ELF-1 (cell line): ENCODE measurements at places on chromosomes 7 and 10.

GRCh38 chr10:5591336-5591824 is 66.6 kb downstream of the CALML3 start:
- DNase-seq, result peak; percentile 89

DNA sequence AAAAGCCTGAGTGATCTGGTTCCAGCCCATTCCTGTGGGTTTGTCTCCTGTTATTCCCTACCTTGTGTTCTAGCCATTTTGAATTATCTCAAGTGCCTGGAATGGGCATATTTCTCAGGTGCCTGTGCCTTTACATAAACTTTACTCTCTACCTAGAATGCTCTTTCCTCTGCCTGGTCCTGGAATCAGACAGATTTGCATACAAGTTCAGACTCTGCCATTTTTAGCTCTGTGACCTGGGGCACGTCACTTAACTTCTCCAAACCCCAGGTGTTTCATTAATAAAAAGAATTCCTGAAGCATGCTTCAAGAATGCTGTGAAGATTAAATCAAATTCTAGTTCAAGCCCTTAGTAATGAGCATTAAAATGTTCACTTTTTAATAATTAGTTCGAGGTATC is 7.8 kb downstream of the DCLRE1A start:
- no peak for DNase-seq

DNA sequence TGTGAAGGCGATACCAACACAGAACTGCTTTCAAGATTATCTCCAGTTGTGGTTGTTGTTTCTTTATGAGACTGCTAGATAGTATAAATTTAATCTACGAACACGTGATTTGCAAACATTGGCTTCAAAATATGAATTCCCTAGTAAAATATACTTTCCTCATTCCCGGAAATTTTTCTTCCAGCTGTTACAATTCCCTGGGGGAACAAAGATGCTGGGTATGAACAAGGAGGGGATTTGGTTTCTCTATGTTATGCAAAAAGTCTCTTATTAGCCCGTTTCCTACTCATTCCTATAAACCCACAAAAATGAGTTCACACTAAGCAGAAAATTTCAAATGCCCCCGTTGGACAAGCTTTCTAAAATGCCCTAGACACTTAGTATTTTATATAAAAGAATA is 928.3 kb downstream of the CNTNAP2 start:
- no peak for DNase-seq

GRCh38 chr7:68868978-68869377 is 729.3 kb upstream of the AUTS2 start:
- DNase-seq, result no peak

GRCh38 chr7:46390042-46390441 is 469.0 kb upstream of the IGFBP3 start:
- no peak for DNase-seq

GRCh38 chr7:28904578-28905048 is 53.5 kb downstream of the TRIL start:
- peak; percentile 31 for DNase-seq

- no peak for DNase-seq
Observed at GRCh38 chr10:70588255-70588654, 14.3 kb downstream of the PRF1 start.

DNA sequence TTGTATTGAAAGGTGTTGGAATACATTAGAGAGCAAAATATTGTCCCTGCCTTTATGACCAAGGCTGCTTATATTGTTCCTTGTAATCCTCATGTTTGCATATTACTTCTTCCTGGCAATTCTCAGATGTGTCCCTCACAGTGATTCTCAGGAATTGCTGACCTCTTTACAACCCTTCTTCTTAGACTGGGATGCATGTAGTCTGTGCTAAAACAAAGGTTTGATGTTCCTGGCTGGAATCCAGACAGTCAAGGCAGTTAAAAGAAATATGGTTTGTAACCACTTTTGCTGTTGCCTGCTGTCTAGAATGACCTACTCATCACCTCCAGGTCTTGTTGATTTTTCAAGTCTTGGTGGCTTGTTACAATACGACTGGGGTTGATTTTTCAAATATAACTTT is 367.6 kb downstream of the HGF start:
- DNase-seq, result no peak

DNA sequence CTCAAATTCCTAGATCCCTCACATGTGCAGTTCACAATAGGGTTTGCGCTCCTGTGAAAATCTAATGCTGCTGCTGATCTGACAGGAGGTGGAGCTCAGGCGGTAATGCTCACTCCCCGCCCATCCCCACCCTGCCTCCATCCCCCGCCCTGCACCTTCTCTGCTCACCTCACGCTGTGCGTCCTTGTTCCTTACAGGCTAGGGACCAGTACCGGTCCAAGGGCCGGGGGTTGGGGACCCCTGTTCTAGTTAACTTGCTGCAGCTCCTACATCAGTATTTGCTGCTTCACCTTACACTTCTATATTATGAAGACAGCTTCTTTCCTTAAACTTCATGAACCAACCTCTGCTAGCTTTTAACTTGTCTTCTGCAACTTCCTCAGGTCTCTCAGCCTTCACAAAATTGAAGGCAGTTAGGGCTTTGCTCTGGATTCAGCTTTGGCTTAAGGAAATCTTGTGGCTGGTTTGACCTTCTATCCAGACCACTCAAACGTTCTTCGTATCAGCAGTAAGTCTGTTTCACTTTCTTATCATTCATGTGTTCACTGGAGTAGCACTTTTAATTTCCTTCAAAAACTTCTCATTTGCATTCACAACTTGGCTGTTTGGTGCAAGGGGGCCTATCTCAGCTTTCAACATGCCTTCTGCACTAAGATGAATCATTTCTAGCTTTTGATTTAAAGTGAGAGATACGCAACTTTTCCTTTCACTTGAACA is 1.7 kb upstream of the TNKS2 start:
- DNase-seq, result peak; percentile 25

DNA sequence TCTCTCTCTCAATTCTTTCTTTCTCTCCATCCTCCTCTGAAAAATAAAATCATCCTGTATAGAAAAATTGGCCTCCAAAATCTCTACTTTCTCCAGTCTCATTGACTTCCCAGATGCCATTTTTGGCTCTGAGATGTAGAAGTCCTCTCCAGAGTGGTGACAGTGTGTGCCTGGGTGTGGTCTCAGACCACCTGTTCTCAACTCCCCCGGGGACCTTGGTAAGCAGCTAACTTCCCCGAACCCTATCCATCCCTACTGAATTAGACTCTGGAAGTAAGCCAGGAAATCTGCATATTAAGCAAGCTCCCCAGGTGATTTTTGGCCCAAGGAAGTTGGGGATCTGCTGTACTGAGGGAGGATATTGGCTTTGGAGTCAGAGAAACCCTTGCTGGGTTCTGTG is 120.5 kb downstream of the WDR11 start:
- no peak for DNase-seq

GRCh38 chr10:51955696-51956095 is 256.3 kb upstream of the CSTF2T start:
- DNase-seq, result no peak

DNA sequence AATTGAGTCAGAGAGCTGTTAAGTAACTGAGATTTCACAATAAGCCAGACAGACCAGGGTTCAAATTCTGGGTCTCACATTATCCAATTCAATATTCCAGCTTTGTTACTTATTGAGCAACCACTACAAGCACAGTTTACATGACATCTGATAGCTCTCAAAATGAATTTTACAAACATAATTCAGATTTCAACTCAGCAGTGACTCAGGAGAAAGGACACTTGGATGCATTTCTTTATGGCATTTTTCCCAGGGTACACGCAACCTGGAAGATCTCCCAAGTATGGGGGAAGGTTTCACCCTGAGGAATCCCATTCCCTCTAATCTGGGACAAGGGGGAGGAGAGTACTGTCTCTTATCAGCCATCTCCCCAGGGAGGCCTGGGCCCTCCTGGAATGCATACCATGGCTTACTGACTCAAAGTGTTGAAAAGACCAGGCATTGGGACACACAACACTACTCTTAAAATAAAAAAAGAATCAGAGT is 102.4 kb downstream of the CFTR start:
- DNase-seq, result peak; percentile 76

- peak; percentile 28 for DNase-seq
Observed at GRCh38 chr7:27148756-27149641, 1.4 kb upstream of the HOXA6 start.

GRCh38 chr10:29588629-29589421 is 45.9 kb downstream of the SVIL start:
- DNase-seq, result peak; percentile 63

DNA sequence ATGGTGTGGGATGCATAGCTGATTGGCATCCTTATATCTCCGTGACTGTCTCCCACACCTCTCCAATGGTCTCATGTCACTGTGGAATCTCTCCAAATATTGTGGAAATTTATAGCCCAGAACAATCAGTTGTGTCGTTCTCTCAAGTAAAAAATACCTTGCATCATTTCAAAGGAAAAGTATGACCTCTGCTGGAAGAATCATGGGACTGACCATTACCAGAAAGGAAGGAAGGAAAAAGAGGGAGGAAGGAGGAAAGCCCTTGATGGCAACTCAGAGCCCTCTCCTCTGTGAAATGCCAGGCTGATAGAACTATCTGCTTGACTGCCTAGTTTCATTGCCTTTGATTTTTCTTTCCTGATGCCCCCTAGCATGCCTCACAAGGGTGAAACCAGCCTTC is 76.3 kb downstream of the FOXI2 start:
- DNase-seq, result no peak

- DNase-seq, result no peak
Observed at GRCh38 chr7:124856299-124856888, 73.2 kb downstream of the POT1 start.

DNA sequence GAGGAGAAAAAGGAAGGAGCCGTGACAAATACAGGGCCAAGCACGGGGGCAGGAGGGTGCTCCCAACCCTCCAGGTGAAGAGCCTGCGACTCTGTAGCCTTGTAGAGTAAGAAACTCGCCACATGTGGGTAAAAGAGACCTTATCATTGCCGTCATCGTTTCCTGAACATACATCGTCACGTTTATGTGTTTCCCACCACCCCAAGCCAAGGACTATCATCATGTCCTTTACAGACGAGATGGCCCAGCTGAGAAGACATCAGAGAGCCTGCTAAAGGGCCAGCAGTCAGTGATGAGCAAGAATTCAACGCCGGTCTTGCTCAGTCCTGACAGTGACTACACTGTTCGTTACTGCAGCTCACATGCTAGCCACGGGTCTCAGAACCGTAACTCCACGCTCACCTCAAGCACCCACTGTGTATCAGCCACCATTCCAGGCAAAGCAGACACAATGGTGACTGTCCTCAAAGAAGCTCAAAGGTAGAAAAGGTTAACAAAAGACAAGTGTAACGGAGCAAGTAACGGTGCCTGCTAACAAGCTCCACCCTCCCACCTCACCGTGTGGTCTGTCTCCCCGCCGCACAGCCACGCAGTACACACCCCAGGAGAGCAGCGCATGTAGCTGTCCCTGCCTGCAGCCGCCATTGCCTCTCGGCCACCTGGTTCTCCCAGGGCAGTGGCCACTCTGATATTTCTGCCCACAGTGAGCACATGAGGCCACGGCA is 147.8 kb downstream of the MAD1L1 start:
- DNase-seq, result no peak

DNA sequence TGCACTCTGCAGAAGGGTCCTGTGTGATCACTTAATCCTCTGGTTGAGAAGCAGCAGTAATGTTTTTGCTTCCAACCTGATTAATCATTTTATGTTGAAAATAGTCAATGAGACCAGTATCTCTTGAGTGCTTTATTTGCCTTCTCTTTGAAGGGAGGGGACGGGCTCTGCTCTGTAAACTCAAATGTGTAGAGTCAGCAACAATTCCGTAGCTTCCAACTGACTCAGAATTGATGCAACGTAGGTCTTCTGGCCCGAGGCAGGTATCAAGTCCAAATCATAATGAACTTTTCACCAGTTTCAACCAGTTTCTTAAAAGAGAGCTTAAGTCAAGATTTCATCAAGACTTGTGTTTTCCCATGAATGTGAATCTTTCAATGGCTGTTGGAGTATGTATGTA is 26.3 kb downstream of the GUSB start:
- DNase-seq, result no peak

- DNase-seq, result no peak
Observed at GRCh38 chr7:155223503-155223902, 74.2 kb upstream of the INSIG1 start.

- peak; percentile 0 for DNase-seq
Observed at GRCh38 chr10:130555411-130555750, 419.2 kb downstream of the GLRX3 start.

DNA sequence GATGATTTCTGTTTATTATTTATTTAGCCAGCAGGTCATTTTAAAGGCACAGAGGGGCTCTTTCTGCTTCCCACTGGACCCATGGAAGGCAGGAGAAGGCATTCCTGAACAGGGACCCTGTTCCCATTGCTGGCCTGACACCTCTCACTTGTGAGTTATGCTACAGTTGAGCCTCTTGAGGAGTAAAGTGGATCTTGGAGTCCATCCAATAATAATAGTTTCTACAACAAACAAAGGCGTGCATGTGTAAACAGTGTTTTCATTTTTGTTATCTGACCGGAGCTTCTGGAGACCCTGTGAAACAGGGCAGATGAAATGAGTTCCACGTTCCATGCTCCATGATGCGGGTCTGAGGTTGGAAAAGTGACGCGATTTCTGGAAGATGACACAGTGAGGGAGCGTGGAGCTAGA is 127.3 kb upstream of the HABP2 start:
- no peak for DNase-seq

GRCh38 chr7:121390617-121391016 is 5.5 kb downstream of the FAM3C start:
- DNase-seq, result no peak

- DNase-seq, result no peak
Observed at GRCh38 chr10:70586348-70586930, 16.1 kb downstream of the PRF1 start.

DNA sequence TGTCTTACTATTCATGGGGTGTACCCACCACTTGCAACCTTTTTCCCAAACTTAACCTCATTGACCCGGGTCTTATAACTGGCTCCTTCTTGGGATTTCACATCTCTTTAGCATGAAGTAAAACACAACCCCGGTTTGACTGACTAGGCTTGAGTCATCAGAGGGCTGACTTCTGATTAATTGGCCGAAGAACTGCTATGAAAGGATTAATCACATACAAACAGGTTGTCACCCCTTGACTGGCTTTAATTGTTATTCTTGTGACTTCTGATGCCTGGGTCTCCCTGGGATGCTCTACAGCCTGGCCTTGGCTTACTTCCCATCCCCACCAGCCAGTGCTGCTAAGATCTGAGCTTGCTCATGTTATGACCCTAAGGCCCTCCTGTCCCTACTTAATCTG is 8.8 kb upstream of the CRPPA start:
- no peak for DNase-seq

DNA sequence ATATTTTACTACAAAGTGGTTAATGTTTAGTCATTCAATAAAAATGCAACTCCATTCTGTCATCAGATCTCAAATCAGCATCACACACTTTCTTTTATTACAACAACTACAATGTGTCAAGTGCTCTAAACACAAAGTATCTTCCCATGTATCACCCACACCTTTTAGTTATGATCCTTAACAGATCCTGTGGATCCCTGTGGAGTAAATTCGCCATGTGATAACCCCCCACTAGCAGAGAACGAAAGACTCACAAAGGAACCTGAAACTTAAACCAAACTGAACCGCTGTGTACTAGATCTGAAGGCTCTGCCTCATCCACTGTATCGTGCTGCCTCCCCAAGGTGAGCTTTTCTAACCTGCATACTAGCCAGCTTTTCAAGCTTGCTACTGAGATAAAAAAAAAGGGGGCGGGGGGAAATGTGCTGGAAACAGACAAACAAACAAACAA is 1.7 kb downstream of the DPY19L1 start:
- peak; percentile 64 for DNase-seq
